CD4-positive, alpha-beta T cell treated with Interleukin-15 for 4 hours (primary cell): ENCODE measurements at places on chromosomes 2 and 18.

GRCh38 chr2:65940856-65941255, 494.1 kb upstream of the MEIS1 start:
- no peak for DNase-seq

- DNase-seq, result no peak
Observed at GRCh38 chr2:203534621-203535077, 452 bp downstream of the RAPH1 start.

- DNase-seq, result no peak
Observed at GRCh38 chr2:180291552-180292421, 284.7 kb upstream of the CWC22 start.

- DNase-seq, result no peak
Observed at GRCh38 chr2:224999754-225000153, 42.5 kb downstream of the DOCK10 start.

DNA sequence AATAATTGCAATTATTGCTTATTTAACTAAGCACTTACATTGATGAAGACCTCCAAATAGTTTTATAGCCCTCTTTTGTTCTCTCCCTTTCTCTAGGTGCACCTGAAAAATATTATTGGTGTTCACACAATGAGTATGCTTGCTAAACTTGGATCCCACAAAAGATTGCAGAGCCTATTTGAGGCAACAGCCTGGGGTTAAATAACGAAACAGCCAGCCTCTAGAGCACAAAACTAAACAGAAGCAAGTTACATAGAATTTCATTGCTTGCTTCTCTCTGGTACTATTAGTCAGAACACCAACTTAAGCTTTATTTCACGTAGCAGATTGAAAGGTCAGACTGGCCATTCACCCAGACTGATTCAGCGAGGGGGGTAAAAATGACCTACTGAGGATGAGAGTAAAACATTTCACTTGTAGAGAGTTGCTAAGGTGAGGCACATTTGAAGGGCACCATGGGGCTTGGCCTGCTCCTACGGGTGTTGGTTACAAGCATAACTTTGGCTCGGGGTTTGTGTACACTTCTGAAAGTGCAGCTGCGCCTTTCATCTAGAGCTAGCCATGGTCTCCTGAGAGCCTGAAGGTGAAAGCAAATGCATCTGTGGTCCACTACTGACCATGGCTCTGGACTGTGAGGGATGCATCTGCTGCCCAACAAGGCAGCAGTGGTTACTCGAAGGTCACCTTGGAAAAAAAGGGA, 225.1 kb upstream of the LRRTM1 start:
- no peak for DNase-seq

GRCh38 chr2:134406311-134406710, 152.4 kb downstream of the MGAT5 start:
- DNase-seq, result no peak

DNA sequence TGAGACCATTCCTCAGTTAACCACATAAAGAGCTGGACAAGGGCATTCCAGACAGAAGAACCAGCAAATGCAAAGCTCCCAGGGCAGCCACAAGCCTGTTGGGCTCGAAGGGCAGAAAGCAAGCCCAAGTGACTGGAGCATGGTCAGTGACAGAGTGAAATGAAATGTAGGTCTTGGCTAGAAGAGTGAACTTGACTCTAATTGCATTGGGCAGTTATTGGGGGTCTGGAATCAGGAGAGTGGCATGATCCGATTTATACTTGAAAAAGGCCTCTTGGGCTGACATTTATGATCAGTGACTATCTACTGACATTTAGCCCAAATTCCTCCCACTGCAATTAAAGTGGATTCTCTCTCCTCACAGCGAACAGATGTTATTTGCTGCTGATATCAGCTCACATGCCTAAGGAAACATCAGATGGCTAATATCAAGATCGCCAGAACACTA, 152.5 kb upstream of the KLF7 start:
- no peak for DNase-seq

GRCh38 chr2:45627911-45628310, 16.8 kb upstream of the SRBD1 start:
- DNase-seq, result no peak

DNA sequence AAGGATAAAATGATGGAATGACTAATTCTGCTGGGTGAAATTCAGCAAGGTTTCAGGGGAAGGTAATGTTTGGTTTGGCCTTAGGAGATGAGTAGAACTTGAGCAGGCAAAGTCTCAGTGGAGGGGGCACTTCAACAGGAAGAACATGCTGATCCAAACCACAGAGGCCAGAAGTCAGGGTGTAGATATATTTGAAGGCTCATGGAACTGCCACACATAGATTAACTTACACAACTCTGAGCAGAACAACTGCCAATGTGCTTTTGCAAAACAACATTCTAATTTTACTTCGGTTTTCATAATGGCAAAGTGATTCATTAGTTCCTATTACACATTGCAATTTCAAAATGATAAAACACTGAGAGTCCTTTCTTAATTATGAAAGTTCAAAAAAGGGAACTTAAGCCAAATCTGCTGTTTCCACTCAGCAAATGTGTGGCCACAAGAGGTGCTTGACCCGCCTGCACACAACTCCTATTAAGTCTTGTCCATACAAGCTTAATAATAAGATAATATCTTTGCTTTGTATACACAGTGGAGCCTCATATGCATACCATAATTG, 284.8 kb downstream of the MREG start:
- DNase-seq, result no peak

DNA sequence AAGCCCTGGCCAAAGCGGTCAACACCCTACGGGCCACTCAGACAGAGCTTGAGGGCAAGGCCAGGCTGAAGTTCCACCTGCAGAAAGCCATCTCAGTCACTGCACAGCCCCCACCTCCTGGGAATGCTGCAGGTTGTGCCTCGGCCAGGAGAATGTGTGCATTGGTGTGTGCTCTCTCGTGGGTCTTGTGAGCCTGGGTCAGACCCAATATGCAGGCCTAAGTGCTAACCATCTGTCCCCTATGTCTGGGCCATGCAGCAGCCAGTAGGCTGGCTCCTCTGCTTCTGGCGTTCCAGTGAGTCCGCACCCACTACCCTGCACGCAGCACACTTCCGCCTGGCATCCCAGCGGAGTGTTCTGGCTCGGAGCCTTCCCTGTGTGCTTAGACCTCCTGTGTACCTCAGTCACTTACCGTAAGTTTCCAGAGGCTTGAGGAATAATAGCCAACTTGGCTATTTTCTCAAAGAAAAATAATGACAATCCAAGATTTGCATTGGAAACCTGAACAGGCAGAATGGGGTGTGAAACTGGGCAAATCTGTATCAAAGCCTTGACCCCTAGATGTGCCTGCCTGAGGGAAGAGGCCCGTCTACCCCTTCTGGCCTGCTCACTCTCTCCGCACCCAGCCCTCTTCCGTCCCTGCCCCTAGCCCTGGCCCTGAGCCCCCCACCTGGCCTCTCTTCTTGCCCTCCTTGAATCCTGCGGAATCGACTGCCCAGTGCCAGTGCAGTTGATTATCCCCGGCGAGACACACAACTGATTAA, 7.2 kb downstream of the SIX3 start:
- DNase-seq, result no peak

DNA sequence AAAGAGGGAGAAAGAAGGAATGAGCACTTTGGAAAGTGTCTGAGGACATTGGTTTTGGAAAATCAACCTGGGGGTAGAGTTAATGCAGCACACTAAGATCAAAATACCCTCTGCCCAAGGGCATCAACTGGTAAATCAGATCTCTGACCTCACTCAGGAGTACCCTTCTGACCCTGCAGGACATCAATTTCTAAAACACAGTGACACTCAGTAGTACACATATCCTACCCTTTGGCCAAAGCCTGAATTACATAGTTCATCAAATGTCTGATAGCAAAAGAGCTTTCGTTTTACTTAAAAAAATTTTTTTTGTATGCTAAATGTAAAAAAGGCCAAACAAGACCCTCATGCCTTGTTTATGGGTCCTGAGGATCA, 118.4 kb upstream of the CTNNA2 start:
- DNase-seq, result no peak
